ENCODE measurements at places on chromosomes 5 and 9.

GRCh38 chr9:4289411-4290326 lies 10.2 kb downstream of the GLIS3 start:
- DNase-seq: no peak

GRCh38 chr5:84480873-84481637 lies 96.4 kb upstream of the EDIL3 start:
- no peak for DNase-seq

DNA sequence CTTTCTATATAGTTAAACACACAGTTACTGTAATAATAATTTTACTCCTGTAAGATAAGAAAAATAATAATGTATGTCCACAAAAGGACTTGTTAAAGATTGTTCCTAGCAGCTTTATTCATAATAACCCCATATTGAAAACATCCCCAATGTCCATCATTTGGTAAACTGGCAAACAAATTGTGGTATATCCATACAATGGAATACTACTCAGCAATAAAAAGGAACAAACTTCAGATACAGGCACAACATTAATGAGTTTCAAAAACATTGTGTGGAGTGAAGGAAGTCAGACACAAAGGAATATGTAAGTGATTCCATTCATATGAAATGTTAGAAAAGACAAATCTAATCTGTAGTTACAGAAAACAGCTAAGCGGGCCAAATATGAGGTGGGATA lies 1.9 kb upstream of the MEGF10 start:
- DNase-seq: no peak

GRCh38 chr9:7960320-7961050 lies 160.9 kb upstream of the DMAC1 start:
- DNase-seq: no peak

DNA sequence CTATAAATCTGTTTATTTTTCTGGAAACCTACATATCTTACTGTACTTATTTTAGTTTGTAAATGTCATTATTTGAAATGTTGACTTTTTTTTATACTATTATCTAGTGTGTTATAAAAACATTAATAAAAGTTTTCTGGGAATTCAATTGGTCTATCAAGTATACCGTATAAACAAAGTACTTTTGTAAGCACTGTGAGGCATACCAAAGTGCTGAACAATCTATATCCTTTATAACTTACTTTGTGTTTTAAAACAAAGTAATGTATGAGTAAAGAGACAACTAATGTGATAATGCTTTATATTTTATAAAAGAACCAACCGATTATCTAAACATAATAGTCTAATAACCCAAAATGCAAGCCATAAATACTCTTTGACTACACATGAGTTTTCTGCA lies 23.1 kb downstream of the EDIL3 start:
- no peak for DNase-seq

GRCh38 chr5:165187815-165188214 lies 1682.4 kb downstream of the MAT2B start:
- DNase-seq: no peak

DNA sequence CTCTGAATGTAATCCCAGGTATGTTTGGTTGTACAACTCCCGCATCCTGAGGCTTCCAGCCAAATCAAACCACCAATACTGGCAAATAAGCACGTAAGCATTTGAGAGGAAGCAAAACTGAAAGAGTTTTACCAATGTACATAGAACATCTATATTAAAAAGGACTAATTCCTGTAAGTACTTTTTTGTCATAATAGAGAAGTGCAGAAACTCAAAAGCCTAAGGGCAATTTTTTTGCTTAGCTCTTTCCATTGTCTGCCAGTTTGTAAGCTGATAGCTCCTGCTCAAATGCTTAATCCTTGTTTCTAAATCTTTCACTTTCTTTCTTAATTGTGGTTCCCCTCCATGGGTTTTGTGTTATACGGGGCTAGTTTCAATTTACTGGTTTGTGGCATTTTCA lies 1151.8 kb downstream of the CDH12 start:
- DNase-seq: no peak

- no peak for DNase-seq
These were observed 32.5 kb downstream of the FAM240B start for GRCh38 chr9:38687389-38687842.

DNA sequence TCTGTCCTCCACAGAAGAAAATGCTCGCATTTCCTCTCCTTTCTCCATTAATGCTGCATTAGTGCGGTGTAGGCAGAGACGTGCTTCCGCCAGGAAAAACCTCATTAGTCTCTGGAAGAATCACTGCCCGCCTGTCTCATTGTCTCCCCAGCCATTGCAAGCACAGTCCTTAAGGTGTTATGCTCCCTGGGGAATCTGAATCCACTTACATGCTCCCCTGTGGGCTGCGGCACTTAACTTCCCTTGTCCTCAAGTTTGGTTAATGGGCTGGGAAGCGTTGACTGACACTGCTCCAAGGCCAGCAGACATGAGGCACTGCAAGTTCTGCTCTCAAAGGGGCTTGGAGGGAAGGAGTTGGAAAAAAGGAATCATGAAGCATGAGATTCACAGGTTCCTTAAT lies 41.6 kb downstream of the TARS1 start:
- no peak for DNase-seq

GRCh38 chr5:157554179-157555036 lies 21.2 kb downstream of the ADAM19 start:
- DNase-seq: no peak

DNA sequence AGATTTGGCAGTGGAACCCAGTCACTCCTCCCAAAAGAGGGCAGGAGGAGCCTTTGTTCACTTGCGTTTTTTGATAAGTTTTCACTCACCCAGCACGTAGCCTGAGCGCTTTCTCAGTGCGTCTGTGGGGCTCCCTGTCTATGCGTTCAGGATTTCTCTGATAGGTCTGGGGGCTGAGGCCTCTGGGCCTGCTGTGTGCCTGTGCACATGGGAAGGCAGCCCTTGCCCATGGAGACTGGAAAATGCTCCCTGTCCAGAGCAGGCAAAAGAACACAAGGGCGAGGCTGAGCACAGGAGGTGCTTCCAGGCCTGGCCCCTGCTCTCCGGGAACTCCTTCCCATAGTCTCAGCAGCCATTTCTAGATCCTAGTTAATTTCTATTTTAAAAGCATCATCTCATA lies 249.9 kb downstream of the FSTL4 start:
- DNase-seq: no peak

DNA sequence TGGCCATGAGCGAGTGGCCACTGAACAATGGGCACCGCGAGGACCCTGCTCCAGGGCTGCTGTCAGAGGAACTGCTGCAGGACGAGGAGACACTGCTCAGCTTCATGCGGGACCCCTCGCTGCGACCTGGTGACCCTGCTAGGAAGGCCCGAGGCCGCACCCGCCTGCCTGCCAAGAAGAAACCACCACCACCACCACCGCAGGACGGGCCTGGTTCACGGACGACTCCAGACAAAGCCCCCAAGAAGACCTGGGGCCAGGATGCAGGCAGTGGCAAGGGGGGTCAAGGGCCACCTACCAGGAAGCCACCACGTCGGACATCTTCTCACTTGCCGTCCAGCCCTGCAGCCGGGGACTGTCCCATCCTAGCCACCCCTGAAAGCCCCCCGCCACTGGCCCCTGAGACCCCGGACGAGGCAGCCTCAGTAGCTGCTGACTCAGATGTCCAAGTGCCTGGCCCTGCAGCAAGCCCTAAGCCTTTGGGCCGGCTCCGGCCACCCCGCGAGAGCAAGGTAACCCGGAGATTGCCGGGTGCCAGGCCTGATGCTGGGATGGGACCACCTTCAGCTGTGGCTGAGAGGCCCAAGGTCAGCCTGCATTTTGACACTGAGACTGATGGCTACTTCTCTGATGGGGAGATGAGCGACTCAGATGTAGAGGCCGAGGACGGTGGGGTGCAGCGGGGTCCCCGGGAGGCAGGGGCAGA lies 53.3 kb downstream of the JADE2 start:
- DNase-seq: no peak

GRCh38 chr5:55072666-55073065 lies 29.8 kb upstream of the GZMA start:
- DNase-seq: no peak

DNA sequence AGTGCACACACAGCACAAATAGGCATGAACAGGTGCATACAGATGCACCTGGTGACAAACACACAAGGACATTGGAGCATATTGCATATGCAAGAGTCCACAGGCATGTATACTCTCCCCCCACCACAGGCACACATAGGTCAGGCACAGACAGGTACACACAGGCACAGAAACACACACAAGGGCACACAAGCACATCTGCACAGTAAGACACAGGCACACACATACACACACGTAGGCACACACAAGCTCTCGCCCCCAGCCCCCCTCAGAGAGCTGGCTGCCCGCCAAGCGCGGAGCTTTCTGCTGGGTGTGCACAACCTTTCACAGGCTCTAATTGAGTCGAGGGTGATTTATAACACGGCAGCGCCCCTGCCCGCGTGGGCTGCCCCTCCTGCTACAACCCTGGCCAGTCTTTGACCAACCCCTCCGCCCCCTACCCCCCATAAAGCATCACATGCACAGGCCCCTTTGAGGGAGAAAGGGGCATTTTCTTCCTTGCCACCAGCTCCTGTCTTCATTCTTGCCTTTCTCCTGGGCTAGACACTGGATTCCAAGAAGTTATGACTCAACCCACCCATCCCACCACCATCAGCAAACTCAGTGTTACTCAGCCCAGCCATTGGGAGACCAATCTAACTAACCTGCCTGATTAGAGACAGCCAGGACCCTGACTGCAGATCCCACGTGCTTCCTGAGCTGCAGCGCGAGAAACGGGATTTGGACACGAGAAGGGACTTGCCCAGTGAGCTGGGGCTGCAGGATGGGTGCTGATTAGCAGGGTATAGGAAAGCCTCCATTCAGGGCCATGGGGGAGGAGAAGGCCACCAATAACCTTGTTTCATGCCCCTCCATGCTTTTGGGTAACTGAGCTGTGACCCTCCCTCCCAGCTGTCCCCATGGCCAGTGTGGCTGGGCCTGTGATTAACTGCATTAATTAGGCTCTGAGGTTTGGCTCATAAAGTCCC lies 42.8 kb upstream of the PSD2 start:
- peak; percentile 74 for DNase-seq

DNA sequence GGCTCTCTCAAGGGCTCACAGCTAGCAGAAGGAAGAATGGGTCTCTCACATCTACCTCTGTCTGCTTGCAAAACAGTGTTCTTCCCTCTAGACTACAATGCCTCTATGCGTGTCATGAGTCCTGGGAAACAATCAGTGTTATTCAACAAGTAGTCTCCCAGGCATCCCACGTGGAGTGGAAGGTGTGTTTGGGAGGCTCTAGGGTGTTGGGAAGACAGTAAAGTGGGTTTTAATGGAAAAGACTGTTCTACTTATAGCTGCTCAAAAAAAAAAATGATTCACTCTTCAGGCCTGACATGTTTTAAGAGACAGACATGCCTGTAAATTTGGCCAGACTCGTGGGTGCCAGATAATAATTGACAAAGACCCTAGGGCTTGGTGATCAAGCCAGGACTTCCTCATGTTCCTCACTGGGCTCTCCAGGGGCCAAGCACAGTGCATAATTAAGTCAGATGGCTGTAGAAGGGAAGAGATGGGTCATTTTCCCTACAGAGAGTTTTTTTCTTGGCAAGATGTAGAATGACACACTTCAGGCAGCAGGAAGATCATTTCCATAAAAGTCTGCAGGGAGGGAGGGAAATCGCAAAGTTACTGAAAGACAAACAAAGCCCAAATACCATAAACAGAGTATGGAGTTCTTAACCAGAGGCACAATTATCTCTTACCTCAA lies 246.4 kb downstream of the ACTL7B start:
- DNase-seq: peak; percentile 75

DNA sequence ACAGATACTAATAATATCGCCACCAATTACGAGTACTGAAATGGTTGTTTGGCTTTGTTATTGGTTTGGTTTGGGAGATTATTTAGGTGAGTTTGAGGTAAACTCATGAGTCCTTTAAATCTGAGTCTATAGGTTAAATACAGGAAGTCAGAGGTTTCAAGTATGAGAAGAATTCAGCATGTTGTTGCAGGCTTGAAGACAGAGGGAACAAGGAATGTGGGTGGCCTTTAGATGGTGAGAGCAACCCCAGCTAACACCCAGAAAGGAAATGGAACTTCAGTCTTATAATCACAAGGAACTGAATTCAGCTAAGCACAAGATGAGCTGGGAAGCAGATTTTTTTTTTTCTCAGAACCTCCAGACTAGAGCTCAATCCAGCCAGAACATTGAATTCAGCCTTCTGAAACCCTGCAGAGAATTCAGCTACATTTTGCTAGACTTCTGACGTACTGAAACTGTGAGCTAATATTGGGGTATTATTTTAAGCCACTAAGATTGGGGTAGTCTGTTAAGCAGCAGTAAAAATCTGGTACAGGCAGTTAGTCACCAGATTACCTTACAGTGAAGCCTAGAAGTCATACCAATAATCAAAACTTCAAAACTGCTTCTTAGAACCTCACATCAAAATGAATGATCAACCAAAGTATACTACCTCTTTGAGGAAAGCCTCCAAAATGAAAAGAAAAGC lies 216.0 kb upstream of the PUM3 start:
- DNase-seq: peak; percentile 40

DNA sequence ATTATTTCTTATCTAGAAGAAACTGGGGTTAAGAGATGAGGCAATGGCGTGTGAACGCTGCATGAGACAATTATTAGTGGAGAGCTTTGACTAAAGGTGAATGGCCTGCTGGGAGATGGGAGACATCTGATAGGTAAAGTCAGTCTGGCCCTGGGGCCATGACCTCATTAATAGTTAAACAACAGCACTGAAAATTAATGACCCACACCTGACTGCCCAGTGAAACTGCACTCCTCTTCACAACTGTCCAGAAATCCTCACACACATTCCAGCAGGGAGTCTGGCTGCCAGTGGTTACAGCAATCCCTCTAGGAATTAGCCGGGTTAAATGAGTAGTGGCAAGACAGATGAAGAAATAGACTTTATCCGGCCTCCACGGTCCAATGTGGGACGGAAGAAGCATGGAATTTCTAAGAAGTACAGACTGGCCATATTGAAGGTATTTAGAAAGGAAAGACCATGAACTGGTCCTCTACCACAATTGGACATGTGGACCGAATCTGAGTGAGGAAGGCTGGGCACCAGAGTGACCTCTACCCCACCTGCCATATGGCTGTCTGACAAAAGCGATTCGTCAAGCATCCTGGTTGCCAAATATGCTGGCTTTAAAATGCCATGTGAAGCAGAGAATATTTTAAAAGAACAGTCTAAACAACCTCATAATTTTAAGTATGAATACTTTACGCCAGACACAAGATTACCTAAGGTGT lies 138.4 kb downstream of the EFNA5 start:
- no peak for DNase-seq

DNA sequence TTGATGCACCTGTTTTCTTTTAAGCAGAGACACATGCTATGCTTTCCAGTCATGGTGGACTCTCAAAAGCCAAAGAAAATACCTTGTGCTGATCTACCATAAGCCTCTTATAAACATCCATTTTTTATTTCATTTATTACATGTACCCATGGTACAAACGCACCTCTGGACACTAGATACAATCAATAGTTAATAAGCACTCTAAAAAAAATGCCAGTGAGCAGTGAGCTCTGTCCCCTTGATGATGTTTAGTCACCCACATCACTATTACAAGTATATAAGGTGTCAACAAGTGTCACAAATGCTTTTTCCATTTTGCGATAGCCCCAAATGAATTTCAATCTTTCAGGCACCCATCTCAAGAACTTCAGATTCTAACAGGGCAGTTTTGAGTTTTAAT lies 5.9 kb downstream of the KLF4 start:
- no peak for DNase-seq

- DNase-seq: no peak
These were observed 214.4 kb downstream of the ARL15 start for GRCh38 chr5:54095969-54096368.

- DNase-seq: no peak
These were observed 7.7 kb downstream of the PLGRKT start for GRCh38 chr9:5429873-5430564.

All from fibroblast of skin of abdomen (primary cell).